GM12864 (cell line): ENCODE measurements at places on chromosomes 6 and 20.

- DNase-seq = no peak
Measured at GRCh38 chr20:45987108-45987780, 15.2 kb upstream of the ZNF335 start.

- DNase-seq = no peak
Measured at GRCh38 chr6:113741651-113742050, 115.5 kb upstream of the MARCKS start.

GRCh38 chr20:49132995-49133478 is 55.1 kb downstream of the STAU1 start:
- peak; percentile 41 for DNase-seq

DNA sequence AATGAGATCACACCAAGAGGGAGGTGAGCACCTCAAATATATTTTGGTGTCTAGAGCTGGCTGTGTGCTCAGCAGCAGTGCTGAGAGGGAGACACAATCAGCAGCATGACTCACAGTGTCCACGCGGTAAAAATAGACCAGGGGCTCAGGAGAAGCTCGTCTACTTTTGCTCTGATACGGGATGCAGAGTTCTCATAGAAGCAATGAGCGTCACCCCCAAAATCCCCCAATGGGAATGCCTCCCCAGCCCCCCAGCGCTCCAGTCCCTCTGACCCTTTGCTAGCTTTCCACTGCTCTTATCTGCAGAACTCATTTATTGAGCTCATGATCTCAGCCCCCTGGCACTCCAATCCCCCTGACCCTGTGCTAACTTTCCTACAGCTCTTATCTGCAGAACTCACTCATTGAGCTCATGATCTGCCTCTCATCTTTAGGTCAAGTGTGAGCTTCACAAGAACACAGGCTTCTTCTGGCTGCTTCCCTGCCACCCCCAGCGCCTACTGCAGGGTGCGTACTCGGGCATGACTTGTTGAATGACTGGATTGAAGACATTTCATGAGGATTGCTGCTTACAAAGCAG is 34.0 kb downstream of the SYNDIG1 start:
- no peak for DNase-seq

- DNase-seq = no peak
Measured at GRCh38 chr6:45637611-45638257, 260.0 kb upstream of the SUPT3H start.

GRCh38 chr20:7437311-7437710 is 502.9 kb downstream of the HAO1 start:
- no peak for DNase-seq

- DNase-seq = no peak
Measured at GRCh38 chr6:35181933-35182612, 31.7 kb upstream of the SCUBE3 start.
